Common myeloid progenitor, CD34-positive (primary cell): ENCODE measurements at places on chromosomes 11 and 22.

- peak; percentile 88 for DNase-seq
Observed at GRCh38 chr11:8099291-8099899, 18.4 kb downstream of the TUB start.

DNA sequence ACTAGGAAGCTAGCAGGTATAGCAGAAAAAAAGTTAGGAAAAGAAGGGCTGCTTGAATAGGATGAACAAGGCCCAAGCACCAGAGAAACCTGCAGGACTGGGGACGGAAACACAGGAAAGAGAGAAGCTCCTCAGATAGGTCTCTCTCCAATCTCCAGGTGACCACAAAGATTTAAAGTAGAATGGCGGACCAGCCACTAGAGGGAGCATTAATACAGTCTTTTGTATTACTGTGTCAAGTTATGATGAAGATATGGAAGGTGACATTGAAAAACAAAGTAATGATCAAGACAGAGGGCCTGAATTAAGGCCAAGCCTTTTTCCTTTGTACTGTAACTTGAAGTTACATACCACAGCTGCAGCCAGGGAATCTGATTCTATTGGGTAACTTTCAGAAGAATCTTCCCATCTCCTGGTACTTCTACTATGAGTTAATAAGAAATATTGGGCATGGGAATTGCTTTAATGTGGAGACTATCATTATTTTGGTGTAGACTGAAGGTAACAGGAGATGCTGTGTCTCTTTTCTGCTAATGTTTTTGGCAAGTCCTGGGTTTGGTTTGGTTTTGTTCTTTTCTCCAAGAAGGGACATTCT is 33.8 kb downstream of the OR2AG2 start:
- peak; percentile 84 for DNase-seq

- DNase-seq = no peak
Observed at GRCh38 chr22:44999687-45000086, 10.1 kb downstream of the PHF21B start.

- no peak for DNase-seq
Observed at GRCh38 chr11:2913019-2913431, 16.2 kb downstream of the PHLDA2 start.

DNA sequence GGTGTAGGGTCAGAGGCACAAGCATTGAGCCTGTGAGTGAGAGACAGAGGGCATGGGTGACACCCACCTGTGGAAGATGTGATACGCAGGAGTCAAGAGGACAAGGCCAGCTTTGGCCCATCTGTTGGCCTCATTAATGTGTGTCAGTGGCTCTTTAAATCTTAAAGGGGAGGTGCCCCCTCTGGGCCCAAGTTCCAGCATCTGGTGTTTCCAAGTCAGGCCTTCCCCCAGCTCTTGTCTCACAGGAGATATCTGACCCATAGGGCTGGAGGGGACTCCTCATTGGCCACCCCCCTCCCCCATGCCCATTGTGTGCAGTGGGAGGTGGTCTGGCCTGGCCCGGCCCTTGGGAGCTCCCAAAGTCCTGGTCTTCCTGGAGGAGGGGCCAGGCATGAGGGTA is 8.9 kb downstream of the KCNK7 start:
- DNase-seq = no peak

- DNase-seq = no peak
Observed at GRCh38 chr11:88266157-88266556, 71.4 kb downstream of the CTSC start.

DNA sequence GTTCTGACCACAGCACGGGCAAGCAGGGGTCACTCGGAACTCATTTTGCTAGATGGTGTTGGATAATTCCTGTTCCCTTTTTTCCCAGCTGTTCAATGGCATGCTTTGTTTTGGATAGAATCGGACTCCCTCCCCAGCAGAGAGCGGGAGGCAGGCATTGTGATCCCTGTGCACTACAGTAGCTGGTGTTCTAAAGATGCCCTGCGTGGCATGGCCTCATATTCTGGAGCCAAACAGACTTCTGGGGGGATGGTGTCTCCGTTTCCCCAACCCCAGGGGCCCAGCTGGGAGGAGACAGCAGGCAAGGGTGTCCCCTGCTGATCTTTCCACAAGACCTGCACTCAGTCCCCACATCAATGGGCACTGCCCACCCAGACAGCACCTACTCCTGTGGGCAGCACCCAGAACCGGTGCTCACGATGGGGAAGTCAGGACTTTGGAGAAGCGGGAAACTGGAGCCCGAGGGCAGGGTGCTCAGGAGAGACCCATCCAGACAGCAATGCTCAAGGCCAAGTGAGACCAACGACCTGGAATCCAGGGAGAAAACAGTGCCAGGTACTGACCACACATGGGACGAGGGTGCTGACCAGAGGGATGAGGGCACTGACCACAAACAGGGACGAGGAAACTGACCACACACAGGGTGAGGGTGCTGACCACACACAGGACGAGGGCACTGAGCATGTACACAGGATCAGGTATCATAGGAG is 934.9 kb downstream of the BRD1 start:
- DNase-seq = no peak

DNA sequence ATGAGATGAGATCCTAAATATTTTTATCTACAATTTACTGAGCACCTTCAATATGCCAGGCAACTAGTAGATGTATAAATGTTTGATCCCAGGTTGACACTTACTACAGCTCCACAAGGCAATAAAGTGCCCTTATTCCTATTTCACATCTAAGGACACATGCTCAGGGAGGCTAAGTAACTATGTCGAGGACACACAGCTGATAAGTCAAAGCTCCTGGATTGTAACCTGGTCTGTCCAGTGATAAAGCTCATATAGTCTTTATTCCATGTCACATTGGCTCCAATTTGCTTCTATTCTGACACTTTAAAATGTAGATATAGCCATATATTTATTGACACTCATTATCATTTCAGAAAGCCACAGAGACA is 93.8 kb upstream of the BMAL1 start:
- no peak for DNase-seq

GRCh38 chr11:119845756-119846155 is 116.8 kb upstream of the NECTIN1 start:
- DNase-seq = no peak

DNA sequence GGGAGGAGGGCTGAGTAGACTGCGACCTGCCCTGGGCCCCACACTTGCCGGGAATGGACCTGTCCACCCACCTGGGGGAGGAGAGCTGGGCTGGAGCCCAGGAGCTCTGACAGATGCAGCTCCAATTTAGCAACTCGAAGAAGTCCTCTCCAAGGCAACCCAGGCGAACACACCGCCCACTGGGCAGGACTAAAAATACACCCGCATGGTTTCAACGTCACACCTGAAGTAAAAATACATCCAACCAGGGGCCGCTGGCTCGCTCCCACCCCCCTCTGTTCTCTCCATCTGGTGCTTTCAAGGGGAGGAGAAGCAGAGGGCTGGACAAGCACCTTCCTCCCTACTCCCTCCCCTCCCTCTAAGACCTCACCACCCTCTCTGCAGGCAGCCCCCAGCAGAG is 119.9 kb downstream of the FEZ1 start:
- DNase-seq = no peak

DNA sequence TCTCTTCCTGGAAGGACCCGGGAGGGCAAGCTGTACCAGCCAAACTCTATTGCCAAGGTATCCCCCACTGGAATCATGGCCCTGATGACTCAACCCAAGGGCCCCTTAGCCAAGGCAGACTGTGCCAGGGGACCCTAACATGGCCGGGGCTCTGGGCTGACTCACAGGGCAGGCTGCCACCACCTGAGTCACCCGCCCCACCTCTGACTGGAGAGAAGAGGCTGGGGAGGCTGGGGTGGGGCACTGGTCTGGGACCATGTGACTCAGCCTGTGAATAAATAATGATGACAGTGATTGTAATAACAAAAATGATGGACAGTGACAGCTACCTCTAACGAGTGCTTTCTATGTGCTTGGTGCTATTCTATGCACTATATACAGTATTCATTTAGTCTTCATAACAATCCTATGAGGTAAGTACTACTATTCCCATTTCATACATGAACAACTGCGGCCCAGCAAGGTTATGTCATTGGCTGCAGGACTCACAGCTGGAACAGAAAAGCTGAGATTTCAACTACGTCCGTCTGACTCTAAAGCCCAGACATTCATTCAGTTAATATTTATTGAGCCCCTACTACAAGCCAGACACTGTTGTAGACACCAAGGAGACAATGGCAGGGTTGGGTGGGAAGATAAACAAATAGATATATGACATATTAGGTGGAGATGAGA is 84.2 kb downstream of the FBXO7 start:
- no peak for DNase-seq

DNA sequence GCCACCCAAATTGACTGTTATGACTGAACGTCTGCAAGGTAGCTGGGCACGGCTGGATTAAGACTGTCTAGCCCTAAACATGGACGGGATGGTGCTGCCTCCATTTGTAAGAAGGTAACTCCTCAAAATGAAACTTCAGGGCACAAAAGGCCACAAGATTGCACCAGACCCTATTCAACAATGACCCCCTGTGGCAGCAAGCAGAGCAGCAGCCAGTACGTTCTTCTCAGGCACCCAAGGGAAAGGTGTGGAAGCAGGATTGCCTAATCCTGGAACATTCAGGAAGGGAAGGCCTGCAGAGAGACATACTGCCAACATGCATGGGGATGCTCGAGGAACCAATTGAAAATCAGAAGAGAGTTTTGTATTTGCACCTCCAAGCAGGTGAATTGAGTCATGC is 4.5 kb upstream of the TBX10 start:
- peak; percentile 57 for DNase-seq

DNA sequence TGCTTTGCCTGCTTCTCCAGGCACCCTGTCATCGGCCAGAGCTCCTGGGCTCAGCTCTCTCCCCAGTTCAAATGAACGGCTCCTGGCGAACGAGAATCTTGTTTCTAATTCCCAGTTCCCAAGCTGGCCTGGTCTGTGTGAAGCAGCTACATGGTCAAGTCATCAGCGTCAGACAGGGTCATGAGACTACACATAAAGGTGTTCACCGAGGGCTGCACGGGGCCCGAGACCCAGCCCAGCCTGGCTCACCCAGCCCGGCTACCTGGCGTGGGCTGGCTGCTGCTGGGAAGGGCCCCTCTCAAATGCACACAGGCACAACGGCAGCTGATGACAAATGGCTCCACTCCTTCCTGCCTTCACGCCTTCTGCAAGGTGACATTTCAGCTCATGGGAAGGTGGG is 14.6 kb upstream of the CELSR1 start:
- DNase-seq = no peak

DNA sequence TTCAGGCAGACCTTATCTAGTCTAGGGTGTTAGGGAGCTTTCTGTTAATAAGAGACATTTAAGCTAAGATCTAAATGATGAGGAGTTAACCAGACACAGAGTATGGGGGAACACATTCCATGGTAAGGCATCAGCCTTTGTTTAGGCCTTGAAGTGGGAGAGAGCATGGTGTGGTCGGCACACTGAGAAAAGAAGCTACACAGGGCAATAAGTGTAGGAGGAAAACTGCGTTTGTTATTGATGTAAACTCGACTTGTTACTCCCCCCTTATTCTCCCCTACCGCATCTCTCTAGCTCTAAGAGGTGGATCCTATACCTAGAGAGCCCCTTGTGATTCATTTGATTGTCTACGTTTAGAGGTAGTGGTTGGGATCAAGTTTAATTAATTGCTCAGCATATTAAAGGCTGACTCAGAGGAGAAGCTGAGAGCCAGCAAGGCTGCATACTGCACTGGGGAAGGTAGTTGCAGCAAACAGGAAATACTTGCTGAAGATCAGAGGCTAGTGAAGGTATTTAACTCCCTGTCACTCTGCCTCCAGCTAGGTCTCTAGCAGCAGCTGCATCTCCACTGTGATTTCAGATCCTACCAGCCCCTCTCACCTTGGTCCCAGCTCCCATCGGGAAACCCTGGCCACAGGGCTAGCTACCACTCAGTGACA is 86.8 kb upstream of the TEAD1 start:
- no peak for DNase-seq

GRCh38 chr11:45921561-45922424 is 663 bp upstream of the LARGE2 start:
- DNase-seq = no peak

DNA sequence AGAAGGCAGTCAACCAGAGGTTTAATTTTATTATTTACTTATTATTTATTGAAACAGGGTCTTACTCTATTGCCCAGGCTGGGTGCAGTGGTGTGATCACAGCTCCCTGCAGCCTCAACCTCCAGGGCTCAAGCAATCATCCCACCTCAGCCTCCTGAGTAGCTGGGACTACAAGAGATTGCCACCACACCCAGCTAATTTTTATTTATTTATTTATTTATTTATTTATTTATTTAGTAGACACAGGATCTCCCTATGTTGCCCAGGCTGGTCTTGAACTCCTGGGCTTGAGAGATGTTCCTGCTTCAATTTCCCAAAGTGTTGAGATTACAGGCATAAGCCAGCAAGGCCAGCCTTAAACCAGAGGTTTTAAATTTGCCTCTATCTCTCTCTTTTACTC is 83.1 kb downstream of the RCN1 start:
- DNase-seq = no peak

- no peak for DNase-seq
Observed at GRCh38 chr11:13287036-13287435, 9.4 kb downstream of the BMAL1 start.
